ENCODE measurements at places on chromosomes 16 and 17. TPM values are rescaled to one million over a fixed set of nuclear protein-coding genes. Genes with fewer than 3 reads are reported as not detected.

Gene CD79B
- 1.9 TPM for total RNA-seq

Gene RBL2
- 25.3 TPM for total RNA-seq

Gene CDH3
- 94.1 TPM for total RNA-seq

Gene JPH3
- total RNA-seq, result 0.16 TPM

Gene SPIRE2
- 3.9 TPM for total RNA-seq

Gene TEKT3
- not detected for total RNA-seq

Gene GJD3
- 0.28 TPM for total RNA-seq

Gene MRPL12
- 89.5 TPM for total RNA-seq

Gene WNT3
- 5.9 TPM for total RNA-seq

Gene GNAO1
- 0.64 TPM for total RNA-seq
